Transverse colon (tissue), 4 donors: ENCODE measurements at places on chromosomes 4 and X. TPM values are rescaled to one million over a fixed set of nuclear protein-coding genes. Genes with fewer than 3 reads are reported as not detected.

ITIH6 gene
- total RNA-seq, result not detected

DNA sequence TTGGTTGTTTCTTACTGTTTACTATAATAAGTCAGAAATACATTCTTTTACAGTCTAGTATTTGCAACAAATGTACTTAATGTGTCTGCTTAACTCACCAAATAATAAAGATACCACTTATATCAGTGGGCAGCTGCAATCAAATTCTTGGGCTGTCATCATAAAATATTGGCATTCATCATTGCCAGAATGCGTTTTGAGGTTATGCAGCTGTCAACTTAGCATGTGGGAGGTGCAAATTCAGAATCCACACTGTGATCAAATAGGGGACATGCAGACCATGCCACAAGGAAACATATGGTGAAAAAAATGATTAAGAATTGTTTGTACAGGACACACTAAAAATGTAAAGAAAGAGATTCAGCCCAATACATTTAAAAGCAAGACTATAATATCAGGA lies 86.5 kb downstream of the HCCS start:
- no peak for DNase-seq

DNA sequence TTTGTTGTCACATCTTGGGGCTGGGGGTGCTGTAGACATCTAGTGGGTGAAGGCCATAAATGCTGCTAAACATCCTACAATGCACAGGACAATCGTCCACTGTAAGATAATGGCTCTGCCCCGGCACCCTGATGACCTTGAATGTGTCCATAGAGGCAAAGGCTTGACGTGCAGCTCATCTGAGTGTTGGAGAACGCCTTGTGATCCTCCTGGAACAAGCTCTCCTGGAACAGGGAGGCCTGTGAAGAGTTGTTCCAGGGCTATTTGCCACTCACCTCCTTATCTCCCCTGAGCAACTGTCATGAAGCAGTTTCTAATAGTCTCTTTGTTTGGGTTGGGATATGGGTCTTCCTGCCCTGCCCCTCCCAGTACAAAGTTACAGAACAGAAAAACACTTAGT lies 15.2 kb upstream of the PCYT1B start:
- DNase-seq, result no peak

DNA sequence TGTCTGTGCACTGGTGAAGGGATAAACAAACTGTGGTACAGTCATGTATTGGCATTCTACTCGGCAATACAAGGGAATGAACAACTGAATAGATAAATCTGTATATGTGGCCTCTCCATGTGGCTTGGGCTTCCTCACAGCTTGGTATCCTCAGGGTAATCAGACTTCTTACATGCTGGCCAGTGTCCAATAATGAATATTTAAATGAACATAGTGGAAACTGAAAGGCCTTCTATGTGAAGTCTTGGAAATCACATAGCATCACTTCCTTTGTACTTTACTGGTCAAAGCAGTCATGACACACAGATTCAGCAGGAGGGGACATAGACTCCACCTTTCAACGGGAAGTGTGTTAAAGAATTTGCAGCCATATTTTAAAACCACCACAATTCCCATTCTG lies 33.4 kb upstream of the GPR101 start:
- no peak for DNase-seq

GRCh38 chr4:7390336-7390735 lies 44.4 kb downstream of the PSAPL1 start:
- no peak for DNase-seq

DNA sequence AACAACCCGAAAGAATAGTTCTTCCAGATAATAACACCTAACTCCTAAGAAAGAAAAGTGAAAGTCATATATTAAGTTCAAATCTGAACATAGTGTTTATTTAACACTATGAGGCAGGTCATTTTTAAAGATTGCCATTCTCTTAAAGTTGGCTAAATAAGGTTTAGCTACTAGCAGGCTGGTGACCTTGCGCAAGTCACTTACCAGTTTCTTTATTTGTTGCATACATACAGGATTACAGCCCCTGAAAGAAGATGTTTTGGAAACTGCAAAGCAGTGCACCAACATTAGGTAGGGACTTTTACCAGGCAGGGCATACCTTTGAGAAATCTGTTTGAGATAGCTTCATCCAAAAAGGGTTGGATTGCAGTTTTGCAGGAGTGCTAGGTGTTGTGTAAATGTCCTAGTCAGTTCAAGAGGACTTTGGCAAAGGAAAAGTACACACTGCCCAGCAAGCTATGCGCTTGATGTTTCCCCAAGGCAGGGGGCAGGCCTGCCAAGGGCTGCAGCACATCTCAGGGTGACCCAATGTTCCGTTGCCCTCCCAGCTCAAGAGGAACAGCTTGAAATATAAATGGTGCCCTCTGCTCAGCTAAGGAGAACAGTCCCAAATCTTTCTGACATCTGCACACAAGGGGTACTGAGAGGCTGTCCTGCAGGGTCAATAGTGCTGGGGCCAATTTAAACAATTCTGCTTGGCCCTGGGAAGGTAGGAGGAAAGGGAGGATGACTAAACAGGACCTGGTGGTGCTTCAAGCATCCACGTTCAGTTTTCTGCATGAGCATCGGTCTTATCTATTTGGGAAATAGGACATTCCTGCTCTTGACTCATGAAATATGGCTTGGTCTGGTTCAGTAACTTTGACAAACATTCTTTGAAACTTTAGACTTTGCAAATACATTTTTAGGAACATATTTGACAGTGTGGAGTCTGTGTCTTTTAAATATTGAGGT lies 130.8 kb downstream of the COL4A6 start:
- DNase-seq, result no peak

GRCh38 chr4:27368781-27369180 lies 508.1 kb downstream of the STIM2 start:
- DNase-seq, result no peak

FHDC1 gene
- 15.4 TPM for total RNA-seq

DNA sequence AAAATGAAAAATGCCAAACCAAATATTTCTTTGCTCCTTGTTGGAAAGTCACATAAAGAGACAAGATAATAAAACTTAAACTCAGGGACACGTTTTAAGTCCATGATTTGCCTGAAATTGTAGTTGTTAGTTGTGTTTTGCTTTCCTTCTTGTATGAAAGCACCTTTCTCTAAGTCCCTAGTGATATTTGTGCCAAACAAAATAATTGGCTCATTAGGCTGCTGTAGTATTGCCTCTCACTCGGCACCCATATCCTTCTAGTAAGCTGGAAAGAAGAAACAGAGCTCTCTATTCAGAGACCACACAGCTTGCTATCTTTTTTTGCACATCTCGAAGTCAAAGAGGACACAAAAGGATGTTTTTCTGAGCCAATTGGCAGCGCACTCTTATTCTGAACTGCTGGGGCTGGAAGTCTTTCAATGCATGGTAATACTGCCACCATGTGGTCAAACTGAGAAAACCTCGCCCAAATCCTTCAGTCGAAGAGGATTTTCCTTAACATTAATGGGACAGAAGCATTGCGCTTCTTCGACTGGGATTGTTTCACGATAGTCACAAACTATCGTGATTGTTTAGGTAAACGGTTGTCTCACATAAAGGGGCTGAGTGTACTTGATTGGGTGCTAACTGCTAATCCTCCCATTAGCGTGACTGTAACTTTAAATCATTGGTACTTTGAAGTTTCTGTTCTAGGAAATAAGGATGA lies 571.9 kb upstream of the LCORL start:
- DNase-seq, result peak; percentile 47

CFAP99 gene
- 0.60 TPM for total RNA-seq

DNA sequence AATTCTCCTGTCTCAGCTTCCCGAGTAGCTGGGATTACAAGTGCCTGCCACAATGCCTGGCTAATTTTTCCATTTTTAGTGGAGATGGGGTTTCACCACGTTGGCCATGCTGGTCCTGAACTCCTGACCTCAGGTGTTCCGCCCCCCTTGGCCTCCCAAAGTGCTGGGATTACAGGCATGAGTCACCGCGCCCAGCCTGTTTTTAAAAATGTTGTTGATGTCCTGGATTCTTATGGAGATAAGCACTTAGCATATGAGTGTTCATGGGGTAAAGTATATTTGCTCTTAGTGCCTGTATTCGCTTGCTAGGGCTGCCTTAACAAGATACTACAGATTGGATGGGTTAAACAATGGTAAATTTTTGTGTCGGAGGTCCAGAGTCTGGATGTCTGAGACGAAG lies 91.7 kb downstream of the CEP44 start:
- no peak for DNase-seq

RS1 gene
- not detected for total RNA-seq

- DNase-seq, result no peak
These were observed 53.7 kb downstream of the ATP10D start for GRCh38 chr4:47538825-47539154.
